Glomerular endothelial cell (primary cell): ENCODE measurements at places on chromosomes 2 and 18. TPM values are rescaled to one million over a fixed set of nuclear protein-coding genes. Genes with fewer than 3 reads are reported as not detected.

Gene FBXO48
- 0.19 and 0.64 TPM in 2 replicates for total RNA-seq

Gene SNTG2
- total RNA-seq, result 1.5 TPM in 1 of 2 replicates, not detected in the other

GRCh38 chr2:105299290-105299689 is 30.2 kb downstream of the TGFBRAP1 start:
- DNase-seq, result no peak

DNA sequence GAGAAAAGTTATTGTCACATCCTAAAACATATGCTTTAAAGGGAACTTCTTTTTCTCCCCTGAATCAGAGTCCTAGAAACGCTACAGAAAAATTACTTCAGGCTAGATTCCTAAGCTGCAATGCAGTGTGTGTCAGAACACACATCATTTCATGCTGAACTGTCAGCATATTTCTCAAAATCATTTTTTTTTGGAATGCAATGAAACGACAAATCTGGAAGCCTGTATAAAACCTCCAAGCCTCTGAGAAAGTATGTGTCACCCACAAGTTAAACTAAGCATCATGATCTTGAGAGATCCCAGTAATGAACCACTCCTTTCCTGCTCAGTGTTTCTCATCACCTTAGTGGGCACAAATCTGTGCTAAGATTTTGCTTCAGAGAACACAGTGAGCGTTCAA is 276.2 kb downstream of the ZNF521 start:
- no peak for DNase-seq

GRCh38 chr2:152657043-152657442 is 60.2 kb downstream of the PRPF40A start:
- DNase-seq, result no peak

- no peak for DNase-seq
Measured at GRCh38 chr18:59051470-59052165, 88.1 kb upstream of the SEC11C start.
